ENCODE measurements at places on chromosomes 16 and 17.

DNA sequence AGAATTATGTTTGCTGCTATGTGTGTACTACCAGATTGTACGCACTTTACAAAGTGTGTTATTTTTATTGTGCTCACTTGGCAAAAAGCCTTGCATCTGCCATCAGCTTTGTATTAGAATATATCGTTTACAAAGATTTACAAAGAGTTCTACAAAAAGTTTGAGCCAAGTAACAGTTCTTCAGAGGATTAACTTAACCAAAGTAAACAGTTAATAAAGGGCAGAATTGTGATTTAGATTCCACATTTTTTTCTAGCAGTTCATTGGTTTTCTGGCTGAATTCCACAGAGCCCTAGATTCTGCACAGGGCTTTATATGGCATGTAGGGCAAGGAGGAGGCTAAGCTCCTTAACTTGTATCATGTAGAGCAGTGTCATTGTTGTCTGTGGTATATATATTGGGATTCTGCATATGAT lies 29.4 kb downstream of the UTP18 start:
- no peak for DNase-seq

- DNase-seq = peak; percentile 69
These were observed 9.9 kb downstream of the RARA start for GRCh38 chr17:40318830-40319391.

- no peak for DNase-seq
These were observed 220.3 kb downstream of the PRKCA start for GRCh38 chr17:66522591-66523272.

DNA sequence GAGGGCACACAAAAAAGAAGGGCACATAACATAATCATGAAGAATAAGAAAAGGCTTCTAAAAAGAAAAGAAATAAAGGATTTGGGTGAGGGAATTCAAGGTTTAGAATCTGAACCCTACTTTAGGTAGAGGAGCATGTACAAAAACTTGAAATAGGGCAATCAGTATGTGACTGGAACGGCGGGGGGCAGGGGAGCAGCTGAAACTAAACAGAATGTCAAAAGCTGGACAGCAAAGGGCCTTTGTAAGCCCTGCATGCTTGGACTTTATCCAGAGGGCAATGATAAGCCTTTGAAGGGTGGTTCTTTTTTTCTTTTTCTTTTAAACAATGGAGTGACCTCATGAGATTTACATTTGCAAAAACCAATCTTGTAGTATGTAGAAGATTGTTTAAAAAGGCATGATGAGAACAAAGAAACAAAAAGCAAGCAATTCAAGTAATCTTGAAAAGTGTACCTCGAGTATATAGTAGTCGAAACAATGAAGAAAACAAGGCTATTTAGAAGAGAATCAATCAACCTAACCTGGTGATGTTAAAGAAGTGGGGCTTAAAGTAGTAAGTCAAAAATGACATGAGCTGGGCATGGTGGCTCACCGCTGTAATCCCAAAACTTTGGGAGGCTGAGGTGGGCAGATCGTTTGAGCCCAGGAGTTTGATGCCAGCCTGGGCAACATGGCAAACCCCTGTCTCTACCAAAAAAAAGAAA lies 46.7 kb upstream of the ANKFY1 start:
- DNase-seq = no peak

DNA sequence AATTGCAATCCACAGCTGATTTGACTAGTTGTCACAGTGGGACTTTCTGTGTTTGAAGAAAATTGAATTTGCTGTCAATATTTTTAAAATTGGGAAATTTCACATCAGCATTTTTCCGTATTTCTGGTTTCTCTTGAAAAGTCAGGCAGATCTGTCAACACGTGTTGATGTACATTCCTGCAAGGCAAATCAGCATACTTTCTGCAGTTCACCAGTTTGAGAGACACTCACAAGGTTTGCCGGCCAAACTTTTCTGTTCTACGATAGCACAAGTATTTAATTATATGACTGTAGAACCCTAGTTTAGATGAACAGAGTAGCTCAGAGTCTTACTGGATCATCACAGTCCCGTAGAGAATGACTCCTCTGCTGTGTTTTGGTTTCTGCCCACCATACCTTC lies 102.0 kb downstream of the ADAMTS18 start:
- DNase-seq = no peak

DNA sequence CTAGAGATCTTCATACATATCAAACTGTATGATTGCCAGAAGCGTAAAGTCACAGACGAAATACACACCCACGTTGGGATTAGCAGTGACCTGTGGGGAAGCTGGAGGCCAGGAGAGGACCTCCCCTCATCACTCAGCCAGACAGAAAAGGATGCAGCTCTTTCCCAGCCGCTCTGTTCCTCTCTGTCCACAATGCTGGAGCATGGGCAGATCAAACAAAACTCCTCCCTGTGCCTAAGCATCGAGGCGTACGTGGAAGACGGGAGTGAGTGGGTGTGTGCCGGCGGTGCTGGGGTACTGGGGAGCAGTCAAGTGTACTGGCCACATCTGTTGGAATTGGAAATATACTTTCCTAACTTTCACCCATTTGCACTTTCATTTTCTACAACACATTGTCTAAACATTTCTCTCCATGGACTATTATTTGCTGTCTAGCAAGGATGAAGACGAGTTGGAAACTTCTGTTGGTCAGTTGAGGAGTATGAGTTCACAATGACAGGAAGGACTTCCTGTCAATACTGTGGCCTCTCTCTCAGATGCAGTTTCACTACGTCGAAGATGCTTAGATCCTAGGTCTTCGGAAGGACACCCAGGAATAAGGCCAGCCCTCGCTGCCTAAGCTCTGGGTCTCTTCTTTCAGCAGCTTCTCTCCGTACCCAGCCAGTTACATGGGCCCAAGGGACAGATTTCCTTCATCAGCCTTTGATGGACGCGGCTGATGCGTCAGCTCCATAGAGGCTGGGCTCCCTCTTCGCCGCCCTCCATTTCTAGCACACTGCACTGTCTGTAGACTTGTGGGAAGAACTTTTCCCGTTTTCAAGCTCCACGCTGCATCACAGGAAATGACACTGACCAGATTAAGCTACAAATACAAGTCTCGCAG lies 30.6 kb upstream of the ENDOV start:
- DNase-seq = no peak

- no peak for DNase-seq
These were observed 116.9 kb downstream of the TANC2 start for GRCh38 chr17:63082952-63083351.

DNA sequence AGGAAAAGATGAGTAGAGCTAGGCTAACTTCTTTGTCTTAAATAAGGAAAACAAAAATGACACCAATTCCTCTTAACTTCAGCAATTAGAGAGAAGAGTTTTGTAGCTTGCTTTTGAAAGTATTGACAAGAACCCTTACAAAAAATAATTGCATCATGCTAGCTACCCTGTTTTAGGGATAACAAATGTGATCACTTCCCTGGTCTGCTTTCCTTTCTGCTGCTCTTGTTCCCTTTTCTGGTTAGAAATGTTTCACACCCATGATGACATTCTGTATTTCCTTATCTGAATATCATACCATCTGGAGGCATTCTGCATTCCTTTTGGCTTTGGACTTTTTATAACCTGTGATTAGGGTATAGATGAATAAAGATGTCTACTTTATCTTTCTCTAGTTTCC lies 9.9 kb upstream of the SMIM36 start:
- no peak for DNase-seq

- DNase-seq = no peak
These were observed 65.2 kb upstream of the SMIM36 start for GRCh38 chr17:55576237-55576995.

DNA sequence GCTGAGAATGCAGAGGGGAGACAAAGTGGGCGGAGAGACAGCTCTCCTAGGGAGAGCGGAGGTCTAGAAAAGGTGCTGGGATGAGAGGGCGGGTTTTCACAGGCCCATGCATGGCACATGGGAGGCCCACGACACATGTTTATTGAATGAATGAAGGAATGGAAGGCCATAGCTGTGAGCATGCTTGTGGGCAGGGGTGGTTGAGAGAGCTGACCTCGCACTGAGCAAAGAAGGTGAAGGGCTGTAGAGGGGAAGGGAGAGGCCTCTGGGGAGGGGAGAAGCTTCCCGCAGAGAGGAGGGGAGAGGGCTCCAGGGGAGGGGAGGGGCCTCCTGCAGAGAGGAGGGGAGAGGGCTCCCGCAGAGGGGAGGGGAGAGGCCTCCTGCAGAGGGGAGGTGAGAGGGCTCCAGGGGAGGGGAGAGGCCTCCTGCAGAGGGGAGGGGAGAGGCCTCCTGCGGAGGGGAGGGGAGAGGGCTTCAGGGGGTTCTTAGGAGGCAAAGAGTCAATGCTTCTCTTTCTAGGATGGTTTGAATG lies 27.3 kb downstream of the SDK2 start:
- no peak for DNase-seq

DNA sequence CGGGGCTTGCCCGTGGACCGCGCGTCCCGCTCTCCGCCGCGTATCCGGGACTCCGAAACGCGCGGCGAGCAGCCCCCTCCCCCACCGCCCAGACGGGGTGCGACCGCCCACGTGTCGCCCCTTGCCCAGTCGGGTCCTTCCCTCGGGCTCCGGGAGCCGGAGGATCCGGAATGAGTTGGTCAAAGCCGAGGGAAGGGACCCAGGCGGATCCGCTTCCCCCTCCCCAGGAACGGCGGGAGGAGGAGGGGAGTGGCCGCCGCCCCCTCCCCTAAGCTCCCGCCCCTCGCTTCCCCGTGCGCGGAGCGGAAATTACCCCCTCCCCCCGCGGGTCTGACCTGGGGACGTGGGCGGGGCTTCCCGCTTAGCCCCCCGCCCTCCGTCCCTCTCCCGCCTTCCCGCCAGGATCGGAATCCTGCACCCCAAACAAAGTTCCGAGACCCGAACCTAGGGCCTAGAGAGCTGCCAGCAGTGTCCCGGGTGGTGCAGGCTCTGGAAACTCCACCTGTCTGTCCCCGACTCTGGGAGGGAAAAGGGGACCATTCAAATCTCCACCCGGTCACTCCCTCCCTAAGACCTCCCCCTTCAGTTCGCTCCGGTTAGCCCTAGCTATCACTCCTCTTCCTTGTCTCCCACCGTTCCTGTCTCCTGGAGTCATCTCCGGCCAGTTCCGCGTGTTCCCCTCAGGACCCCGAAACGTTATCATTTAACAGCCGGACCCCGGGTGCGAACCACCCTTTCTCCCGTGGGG lies 1.0 kb upstream of the IGF2BP1 start:
- no peak for DNase-seq

GRCh38 chr17:27446569-27447301 lies 9.5 kb upstream of the KSR1 start:
- DNase-seq = no peak

DNA sequence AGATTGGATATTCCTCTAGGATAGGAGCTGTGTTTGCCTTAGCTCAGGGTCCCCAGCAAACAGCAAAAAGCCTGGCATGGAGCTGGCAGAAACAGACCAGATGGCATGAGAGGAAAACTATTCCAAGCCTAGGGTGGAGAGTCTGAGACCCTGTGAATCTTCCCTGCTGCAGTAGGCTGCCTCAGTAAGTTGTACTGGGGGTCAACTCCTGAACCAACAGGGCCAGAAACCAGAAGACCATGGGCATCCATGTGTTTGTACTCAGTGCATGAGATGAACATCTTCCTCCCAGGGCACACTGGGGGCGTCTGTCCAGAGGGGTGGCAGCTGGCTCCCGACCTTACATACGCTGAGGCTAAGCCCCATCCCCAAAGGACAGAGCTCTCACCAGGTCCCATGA lies 214.4 kb downstream of the C16orf78 start:
- no peak for DNase-seq

- DNase-seq = peak; percentile 81
These were observed at the start of gene DBF4B for GRCh38 chr17:44708401-44709263. DBF4B (plus strand) TSS chr17:44708665; CDS start chr17:44708821, 156 bp downstream.

- no peak for DNase-seq
These were observed 18.0 kb downstream of the CA5A start for GRCh38 chr16:87918338-87918737.

DNA sequence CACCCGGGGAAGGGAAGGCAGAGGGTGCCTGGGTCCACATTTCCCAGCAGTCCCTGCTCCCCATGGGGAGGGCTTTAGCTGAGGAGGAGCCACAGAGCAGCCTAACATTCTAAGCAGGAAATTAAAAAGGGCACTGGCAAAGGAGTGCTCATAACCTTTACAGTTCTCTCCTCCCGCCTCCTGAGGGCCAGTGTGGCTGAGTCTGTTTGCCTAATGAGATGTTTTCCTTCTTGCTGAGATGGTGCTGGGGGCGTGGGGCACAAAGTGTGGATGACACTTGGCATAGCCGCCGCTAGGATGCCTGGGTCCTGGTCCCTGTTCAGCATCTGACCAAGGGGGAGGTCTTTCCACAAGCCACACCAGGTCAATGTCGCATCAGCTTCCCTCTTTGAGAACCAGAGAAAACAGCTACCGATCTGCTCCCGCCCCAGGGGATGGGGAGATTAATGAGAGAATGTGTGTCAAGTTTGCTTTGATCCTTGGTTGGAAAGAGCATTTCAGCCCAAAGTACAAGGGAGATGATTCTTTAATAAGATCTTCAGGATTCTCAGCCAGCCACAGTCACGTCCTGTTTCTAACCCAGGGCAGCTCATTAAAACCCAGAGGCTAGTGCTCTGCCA lies 5.8 kb downstream of the KIF18B start:
- DNase-seq = peak; percentile 38

DNA sequence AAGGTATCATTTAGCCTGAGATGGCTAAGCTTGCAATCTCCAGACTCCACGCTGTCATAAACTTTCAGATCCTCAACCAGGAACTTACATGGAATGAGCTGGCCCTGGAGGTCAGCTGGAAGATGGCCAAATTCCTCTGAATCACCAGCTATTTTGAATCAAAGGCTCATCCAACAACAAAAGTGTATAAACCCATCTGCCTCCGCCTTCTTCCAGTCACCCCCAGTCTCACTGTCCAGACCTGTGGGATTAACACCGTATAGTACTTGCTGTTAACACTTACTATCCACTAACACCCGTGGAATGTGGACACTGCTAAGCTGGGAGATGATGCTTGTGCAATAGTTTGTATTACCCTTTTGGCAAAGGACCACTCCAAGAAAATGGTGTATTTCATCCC lies 1.9 kb upstream of the LCMT1 start:
- no peak for DNase-seq

DNA sequence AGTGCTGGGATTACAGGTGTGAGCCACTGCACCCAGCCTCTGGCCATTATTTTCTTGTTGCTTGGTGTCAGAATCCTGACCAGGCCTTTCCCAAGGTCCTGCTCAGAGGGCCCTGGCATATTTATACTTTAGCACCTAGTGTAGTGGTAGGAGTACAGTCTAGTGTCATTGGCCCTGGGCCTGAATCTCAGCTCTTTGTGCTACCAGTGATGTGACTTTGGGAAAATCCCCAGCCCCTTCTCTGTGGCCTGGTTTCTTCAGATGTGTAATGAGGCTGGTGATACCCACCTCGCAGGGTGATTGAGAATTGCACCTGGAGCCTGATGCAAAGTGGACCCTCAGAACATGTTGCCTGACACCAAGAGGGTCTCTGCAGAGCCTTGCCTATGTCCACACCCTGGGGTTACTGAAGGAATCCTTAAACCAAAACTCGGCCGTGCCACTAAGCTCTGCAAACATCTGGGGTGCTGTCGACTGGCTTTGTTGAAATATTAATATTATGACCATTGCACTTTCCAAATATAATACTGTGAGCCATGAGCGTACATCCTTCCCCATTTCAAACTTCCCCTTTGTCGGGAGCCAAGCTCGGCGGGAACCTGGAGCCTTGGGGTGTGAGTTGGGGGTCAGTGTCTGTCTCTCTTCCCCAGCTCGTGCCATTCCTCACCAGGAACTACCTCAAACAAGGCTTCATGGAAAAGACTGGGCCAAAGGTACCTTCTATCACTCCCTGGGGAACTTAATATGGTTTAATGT lies 18.0 kb upstream of the RNF135 start:
- DNase-seq = no peak

- no peak for DNase-seq
These were observed 64.4 kb upstream of the LRRC37A3 start for GRCh38 chr17:64983708-64984107.

GRCh38 chr17:81976332-81977210 lies 858 bp upstream of the ASPSCR1 start:
- DNase-seq = peak; percentile 86
